AG04450 (cell line): ENCODE measurements at places on chromosomes 12 and 14.

- no peak for DNase-seq
These were observed 291.8 kb downstream of the ETNK1 start for GRCh38 chr12:22916815-22917214.

DNA sequence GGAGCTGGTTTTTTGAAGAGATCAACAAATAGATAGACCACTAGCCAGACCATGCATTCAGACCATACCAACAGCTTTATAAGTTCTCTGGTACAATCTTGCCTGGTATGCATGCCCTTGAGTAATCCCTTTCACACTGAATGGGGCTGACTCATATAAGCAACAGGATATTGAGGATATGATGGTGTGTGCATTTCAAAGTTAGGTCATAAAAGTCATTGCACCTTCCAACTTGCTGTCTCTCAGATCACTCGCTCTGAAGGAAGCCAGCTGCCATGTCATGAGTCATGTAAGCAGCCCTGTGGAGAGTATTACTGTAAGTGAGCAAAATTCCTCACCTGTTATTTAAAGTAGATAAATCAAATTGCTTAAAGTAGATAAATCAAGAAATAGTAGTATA, 45.0 kb upstream of the OR6J1 start:
- peak; percentile 74 for DNase-seq

GRCh38 chr12:91249054-91249453, 66.4 kb upstream of the DCN start:
- DNase-seq: no peak

GRCh38 chr12:49969027-49969426, 3.7 kb upstream of the AQP6 start:
- no peak for DNase-seq

- peak; percentile 77 for DNase-seq
These were observed 376.8 kb downstream of the DPF3 start for GRCh38 chr14:72516936-72517700.

GRCh38 chr12:114762490-114763110, 78.6 kb upstream of the TBX3 start:
- DNase-seq: peak; percentile 76

- DNase-seq: no peak
These were observed 331.5 kb downstream of the LRIG3 start for GRCh38 chr12:58588770-58589169.

DNA sequence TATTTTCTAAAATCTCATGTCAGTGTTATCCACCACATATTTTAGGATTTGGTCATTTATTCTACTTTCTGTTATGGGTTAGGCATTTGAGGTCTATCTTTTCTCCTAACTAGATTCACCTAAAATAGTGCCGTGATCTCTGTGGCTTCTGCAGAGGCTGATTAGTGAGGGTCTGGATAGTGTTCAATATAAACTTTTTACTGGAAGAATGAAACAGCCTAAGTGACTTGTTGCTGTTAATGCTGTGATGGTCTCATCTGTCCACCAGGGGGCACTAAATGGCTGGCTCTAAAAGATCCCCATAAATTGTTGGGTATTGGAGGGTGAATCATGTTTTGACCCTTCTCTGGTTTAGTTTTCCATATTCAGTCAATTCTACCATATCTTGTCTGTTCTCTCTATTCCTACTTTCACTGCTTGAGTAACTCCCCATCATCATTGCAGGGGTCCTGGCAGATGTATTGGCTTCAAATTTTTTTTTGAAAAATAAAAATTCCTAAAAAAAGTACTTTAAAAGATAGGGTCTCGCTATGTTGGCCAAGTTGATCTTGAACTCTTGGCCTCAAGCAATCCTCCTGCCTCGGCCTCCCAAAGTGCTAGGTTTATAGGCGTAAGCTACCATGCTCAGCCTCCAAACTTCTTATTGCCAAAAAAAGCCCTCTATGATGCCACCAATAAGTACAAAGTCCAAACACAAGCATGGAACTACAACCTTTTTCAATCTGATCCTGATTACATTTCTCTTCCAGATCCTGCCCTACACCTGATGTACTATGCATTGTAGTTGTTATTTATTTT, 6.9 kb downstream of the PABPN1 start:
- DNase-seq: peak; percentile 63

- DNase-seq: no peak
These were observed 85.8 kb upstream of the DYRK2 start for GRCh38 chr12:67562513-67563287.

DNA sequence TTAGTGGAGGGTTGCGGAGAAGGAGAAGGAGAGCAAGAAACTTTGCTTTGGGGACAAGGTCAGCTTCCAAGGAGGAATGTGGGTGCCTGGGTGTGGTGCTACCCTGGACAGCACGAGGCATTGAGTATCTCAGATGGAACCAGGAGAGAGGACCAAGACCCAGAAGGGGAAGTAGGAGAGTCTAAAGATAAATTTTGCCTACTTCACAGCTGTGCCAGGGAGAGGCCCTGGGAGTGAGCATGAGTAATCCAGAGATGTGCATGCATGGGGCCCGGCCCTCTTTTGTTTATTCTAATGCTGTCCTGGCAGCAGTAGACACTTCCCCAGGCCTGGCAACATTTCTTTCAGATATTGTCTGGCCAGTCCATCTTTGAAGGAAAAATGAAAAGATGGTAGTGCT, 49.5 kb upstream of the GNPNAT1 start:
- peak; percentile 13 for DNase-seq

GRCh38 chr14:103512701-103513611, 9.7 kb downstream of the CKB start:
- no peak for DNase-seq

GRCh38 chr12:81819991-81820633, 61.0 kb upstream of the PPFIA2 start:
- DNase-seq: no peak

DNA sequence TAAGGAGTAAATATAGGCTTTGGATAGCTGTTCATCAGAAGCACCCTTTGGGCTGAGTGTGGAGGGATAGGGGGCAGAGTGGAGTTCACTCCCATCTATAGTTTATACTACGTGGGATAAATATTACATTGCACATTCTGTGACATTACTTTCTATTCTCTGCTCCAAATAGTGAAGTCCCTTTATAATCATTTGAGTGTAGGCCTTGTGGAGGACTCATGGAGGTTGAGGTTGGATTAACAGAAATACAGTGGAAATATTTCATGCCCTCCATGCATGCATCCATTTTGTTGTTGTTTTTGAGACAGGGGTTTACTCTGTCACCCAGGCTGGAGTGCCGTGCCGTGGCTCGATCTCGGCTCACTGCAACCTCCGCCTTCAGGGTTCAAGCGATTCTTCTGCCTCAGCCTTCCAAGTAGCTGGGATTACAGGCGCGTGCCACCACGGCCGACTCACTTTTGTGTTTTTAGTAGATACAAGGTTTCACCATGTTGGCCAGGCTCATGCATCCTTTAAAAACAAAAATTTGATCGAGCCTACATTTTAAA, 1.4 kb downstream of the CHPT1 start:
- DNase-seq: no peak
